ENCODE measurements at places on chromosomes 4 and X. TPM values are rescaled to one million over a fixed set of nuclear protein-coding genes. Genes with fewer than 3 reads are reported as not detected.

PIN4 gene
- total RNA-seq: 40.2 TPM

HAND2 gene
- total RNA-seq: 0.55 TPM

SPIN2A gene
- total RNA-seq: 0.16 TPM

PPP2R2C gene
- total RNA-seq: 35.6 TPM

CCDC158 gene
- not detected for total RNA-seq

SLC9B1 gene
- total RNA-seq: 0.13 TPM

NEIL3 gene
- total RNA-seq: 8.9 TPM

FRG2 gene
- 0.07 TPM for total RNA-seq

GPRASP3 gene
- 2.9 TPM for total RNA-seq

TLR6 gene
- 1.8 TPM for total RNA-seq

CCDC149 gene
- 2.6 TPM for total RNA-seq

CFAP47 gene
- not detected for total RNA-seq

ADH5 gene
- total RNA-seq: 117 TPM

SMPX gene
- total RNA-seq: not detected

RIBC1 gene
- total RNA-seq: 0.54 TPM

GAB3 gene
- 0.90 TPM for total RNA-seq

VMA21 gene
- total RNA-seq: 27.1 TPM

HPGDS gene
- not detected for total RNA-seq

MAPK10 gene
- total RNA-seq: 0.29 TPM

IL13RA2 gene
- total RNA-seq: 0.60 TPM

ENPP6 gene
- total RNA-seq: not detected

KLB gene
- 0.16 TPM for total RNA-seq

OPHN1 gene
- total RNA-seq: 1.9 TPM

TBC1D8B gene
- 1.6 TPM for total RNA-seq

XK gene
- total RNA-seq: 0.43 TPM

LUZP4 gene
- total RNA-seq: not detected
